ENCODE measurements at places on chromosomes 4 and X. TPM values are rescaled to one million over a fixed set of nuclear protein-coding genes. Genes with fewer than 3 reads are reported as not detected.

Gene EGF
- 6.4 TPM for polyA plus RNA-seq

Gene STARD8
- 19.7 TPM for polyA plus RNA-seq

Gene FGF2
- 7.6 TPM for polyA plus RNA-seq

Gene COX7B2
- not detected for polyA plus RNA-seq

DNA sequence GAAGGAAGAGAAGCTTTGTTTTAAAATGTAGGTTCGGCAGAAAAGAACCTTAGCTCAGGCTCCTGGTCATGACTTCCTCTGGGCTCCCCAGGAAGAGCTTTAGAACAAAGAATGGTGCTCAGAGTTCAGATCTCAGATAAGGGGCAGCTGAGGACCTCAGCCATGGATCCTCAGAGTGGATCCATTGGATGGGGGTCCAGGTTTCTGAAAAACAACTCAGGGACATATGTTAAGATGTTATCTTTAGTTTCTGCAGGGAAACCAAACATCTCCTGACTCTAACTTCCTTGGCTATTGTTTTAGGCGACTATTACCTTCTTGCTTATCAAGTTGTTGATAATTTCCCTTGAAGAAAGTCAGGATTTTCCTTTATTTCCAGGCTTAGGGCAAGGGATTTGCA lies 5.4 kb downstream of the EVC start:
- DNase-seq: no peak

GRCh38 chr4:385934-386707 lies 48.5 kb downstream of the ZNF141 start:
- no peak for DNase-seq

All from left renal cortex interstitium (tissue), 4 donors.